A172 (cell line): ENCODE measurements at places on chromosomes 5 and 9.

DNA sequence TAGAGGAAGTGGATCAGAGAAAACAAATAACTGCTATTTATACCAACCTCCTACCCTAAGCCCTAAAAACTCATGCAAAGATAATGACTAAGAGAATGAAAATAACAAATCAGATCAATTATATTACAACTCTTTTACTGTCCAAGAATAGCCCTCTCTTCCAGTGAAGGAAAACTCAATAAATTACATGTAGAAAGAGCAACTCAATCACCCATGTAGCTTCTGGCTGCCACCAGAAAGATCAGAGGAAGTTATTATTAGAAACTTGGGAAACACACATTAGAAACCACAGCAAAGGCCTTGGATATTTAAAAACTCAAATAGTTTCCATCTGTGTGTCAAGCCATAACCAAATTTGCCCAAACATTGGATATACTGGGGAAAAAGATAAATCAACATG lies 134.0 kb upstream of the TARS1 start:
- no peak for DNase-seq

- no peak for DNase-seq
Measured at GRCh38 chr9:95174038-95174437, 143.5 kb downstream of the FANCC start.

- no peak for DNase-seq
Measured at GRCh38 chr5:24389968-24390367, 254.8 kb downstream of the CDH10 start.

DNA sequence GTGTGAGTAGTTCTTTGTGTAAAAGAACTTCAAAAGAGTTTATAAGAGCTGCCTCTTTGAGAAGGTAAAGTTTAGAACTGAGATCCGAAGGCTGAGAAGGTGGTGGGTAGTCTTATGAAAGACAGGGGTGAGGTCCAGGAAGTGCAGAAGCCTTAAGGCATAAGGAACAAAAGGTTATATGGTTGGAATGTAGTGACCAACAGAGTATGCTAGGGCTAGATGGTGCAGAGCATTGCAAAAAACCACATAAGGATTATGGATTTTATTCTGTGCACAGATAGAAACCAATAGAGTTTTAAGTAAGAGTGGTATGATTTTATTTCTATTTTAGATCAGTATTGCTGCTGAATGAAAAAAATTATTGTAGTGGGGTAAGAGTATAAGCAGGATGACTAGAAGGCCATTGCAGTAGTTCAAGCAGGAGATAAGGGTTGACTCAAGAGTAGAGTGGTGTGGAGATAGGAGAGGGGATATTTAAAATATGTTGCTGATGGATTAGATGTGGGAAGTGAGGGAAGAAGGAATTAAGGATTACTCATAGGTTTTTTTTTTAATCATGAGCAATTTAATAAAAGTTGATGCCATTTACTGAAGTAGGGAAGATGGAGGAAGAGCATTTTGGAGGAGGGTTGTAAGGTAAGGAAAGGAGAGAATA lies 3.7 kb downstream of the RECK start:
- no peak for DNase-seq

GRCh38 chr9:122822938-122823337 lies 5.5 kb downstream of the PDCL start:
- no peak for DNase-seq

DNA sequence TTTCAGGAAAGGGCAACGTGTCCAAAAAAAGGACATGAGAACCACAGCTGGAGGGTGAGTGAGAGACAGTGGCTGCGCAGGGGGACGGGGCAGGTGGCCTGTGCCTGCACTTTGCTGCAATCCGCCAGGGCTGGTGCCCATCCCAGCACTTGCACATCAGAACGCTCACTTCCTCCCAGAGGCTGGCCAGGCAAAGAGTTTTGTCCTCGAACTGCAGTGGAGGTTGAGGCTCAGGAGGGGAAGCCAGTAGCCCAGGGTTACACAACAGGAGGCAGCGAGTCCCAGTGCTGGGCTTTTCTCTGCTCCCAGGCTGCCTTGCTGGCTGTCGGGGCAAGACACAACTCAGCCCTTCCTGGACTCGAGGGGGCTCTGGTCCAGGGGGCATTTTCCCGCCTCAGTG lies 33.1 kb downstream of the CRB2 start:
- no peak for DNase-seq

GRCh38 chr5:128156521-128156920 lies 73.0 kb downstream of the SLC12A2 start:
- no peak for DNase-seq

GRCh38 chr5:90054612-90055011 lies 354.9 kb downstream of the CETN3 start:
- DNase-seq, result no peak

DNA sequence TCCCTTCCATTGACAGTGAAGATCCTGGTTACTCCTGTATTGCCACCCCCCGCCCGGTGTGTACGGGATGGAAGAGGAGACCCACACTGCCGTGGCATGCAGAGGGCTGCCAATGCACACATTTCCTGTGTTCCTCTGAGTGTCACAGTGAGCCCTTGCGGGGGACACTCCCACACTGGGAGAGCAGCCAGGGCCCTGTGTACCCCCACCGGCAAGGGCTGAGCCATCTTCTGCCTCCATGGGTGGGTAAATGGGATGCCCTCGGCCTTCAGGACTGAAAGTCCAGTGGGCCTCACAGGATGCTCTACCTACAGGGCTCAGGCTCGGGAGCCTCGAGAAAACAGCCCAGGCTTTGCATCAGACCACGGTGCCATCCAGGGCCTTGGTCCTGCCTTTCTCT lies 18.1 kb downstream of the IRX1 start:
- DNase-seq, result no peak

DNA sequence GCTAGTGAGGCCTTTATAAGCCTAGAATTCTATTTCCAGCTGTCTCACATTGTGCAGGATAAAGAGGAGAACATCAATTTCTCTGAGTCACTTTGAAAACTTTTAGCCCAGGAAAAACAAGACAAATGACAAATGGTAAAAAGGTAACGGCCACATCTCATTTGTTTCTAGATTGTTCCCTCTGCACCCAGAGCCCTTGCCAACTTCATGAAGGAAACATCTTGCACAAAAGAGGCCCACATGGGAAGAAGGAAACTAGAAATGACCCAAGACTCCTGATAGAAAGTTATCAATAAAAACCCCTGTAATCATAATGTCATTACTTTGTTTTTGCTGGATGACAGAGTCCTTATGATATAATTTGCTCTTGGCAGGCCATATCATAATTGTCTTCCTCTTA lies 5.3 kb downstream of the DPYSL3 start:
- no peak for DNase-seq

GRCh38 chr9:35736201-35736633 lies 3.8 kb downstream of the CREB3 start:
- no peak for DNase-seq
